ENCODE measurements at places on chromosomes 7 and 10. TPM values are rescaled to one million over a fixed set of nuclear protein-coding genes. Genes with fewer than 3 reads are reported as not detected.
A peak's percentile ranks its signal among the peaks of the same experiment; 100 is the strongest.

Gene NRCAM
- 38.2 TPM for total RNA-seq

Gene NCF1
- 6.8 TPM for total RNA-seq

Gene MALRD1
- total RNA-seq, result 2.3 TPM

Gene TMEM184A
- total RNA-seq, result 39.8 TPM

Gene PTPN20
- 3.1 TPM for total RNA-seq

Gene EEPD1
- 40.1 TPM for total RNA-seq

Gene CYCS
- 120 TPM for total RNA-seq

Gene C10orf90
- total RNA-seq, result 0.20 TPM

Gene LBX1
- total RNA-seq, result not detected

Gene INMT
- 18.8 TPM for total RNA-seq

DNA sequence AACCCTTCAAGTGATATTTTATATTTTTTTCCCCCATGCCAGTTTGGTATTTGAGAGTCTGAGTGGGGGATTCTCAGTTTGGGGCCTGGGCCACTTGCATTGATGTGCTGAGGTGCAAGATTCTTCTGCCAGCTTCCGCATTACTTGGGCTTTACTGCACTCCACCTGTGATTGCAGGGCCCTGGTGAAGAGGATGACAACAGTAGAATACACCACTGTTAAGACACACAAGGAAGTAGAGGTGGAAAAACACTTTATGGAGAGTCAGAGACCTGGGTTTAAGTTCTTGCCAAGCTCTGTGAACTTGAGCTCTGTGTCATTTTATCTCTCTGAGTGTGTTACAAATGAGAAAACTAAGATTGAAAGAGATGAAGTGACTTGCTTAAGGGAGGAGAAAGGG lies 209.4 kb downstream of the LRMDA start:
- no peak for DNase-seq

- no peak for DNase-seq
Measured at GRCh38 chr7:4714767-4715409, 32.8 kb downstream of the FOXK1 start.

- DNase-seq, result no peak
Measured at GRCh38 chr7:77975672-77976480, 177.3 kb downstream of the PHTF2 start.

DNA sequence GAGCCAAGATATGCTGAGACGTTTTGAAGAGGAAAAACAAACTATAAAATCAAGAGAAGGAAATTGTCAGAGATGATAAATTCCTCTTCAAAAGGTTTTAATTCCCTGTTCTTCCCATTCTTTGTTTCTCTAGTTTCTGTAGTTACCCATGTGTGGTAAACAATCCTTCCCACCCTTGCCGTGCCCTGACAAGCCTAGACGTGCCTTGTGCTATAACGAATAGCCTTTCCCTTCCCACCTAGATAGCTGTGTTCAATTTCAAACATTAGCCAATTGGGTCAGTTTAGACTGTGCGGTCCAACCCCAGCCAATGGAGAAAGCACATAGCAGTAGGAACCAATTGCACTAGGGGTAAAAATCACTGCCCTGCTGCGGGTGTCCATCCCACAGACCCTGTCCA lies 138.1 kb downstream of the RALA start:
- DNase-seq, result no peak

DNA sequence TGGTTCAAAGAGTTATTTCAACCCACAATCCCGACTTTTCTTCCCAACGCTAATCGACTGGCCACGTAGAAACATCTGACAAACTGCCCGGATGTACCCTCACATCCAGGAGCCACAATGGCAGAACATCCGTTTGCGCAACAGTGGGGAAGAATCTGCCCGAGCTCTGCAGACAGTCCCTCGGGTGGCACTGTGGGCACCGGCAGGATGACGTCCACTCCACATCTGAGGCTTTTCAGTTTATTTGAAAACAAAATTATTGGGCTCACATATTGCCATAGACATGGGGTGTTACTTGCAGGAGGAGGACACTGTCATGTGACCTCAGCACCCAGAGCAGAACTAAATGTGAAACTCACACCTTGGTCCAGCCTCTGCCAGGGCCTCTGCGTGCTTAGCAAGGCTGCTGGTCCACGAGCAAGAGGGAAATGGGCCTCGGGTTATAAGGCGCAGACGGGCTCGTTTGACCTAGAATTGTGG lies 84.1 kb downstream of the MKI67 start:
- no peak for DNase-seq

DNA sequence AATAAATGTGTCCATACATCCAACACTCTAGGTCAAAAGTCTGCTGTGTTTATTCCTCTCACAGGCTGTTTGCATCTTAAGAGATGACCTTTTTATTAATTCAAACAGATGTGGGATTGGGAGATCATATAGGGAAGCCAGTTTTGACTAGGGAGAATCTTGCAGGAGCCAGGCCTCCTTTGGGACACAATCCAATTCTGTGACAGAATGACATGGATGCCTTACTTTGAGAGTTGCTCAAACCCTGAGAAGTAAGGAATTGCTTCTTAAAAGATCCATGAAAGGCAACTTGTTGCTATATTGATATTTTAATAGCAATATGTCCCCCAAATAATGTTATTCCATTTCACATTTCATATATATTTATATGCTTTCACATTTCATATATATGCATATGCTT lies 53.5 kb upstream of the CACNB2 start:
- no peak for DNase-seq

GRCh38 chr10:30026080-30026479 lies 33.3 kb downstream of the JCAD start:
- DNase-seq, result no peak

GRCh38 chr7:64878684-64879083 lies 24.4 kb upstream of the ZNF273 start:
- peak; percentile 8 for DNase-seq

DNA sequence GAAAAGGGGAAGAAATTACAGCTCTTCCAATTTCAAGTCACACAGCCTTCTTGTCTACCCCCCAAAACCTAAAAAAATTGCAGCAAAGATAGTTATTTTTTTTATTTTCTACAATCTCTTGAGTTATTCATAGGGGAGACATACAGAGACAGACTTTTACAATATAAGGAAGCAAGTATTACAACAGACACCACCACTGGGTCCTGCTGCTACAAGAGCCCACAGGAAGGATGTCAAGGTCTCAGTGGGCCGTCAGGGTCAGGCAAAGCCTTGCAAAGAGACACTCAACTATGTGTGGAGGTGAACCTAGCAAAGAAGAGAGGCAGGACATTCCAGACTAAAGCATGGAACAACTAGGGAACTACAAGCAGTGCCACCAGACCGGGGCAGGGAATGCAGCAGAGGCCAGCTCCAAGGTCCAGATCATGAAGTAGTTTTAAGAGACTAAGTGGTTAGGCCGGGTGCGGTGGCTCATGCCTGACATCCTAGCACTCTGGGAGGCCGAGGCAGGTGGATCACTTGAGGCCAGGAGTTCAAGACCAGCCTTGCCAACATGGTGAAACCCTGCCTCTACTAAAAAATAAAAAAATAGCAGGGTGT lies 28.2 kb upstream of the ZCCHC24 start:
- DNase-seq, result no peak

GRCh38 chr10:33276282-33276923 lies 58.1 kb downstream of the NRP1 start:
- no peak for DNase-seq

DNA sequence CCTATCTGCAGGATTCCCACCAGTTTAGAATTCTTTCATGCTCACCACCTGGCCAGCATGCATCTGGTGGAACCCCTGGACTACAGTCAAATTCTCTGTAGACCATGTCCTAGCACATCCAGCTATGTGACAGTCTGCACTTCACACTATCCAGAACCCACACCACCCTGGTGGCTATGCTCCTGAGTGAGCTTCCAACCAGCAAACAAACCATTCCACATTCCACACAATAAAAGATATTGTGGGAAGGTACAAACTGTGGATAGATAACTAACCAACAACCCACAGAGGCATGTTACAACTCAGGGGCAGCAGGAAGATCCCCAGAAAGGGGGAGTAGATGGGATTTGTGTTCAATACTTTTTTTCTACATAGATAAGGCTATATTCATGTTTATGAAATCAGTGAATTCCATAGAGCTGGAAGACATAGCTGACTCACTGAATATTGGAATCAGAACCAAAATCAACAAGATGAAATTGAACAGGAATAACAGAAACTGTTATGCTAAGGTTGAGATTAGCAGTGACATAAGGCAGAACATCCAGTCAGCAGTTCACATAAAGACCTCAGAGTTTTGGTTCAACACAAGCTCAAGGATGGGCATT lies 72.5 kb downstream of the LRRC17 start:
- DNase-seq, result no peak

- DNase-seq, result no peak
Measured at GRCh38 chr7:51029131-51029530, 246.4 kb upstream of the GRB10 start.

GRCh38 chr10:845526-845925 lies 86.0 kb downstream of the LARP4B start:
- no peak for DNase-seq

- no peak for DNase-seq
Measured at GRCh38 chr7:115387137-115387536, 465.2 kb downstream of the MDFIC start.

GRCh38 chr10:17053513-17053912 lies 76.1 kb downstream of the CUBN start:
- DNase-seq, result no peak

DNA sequence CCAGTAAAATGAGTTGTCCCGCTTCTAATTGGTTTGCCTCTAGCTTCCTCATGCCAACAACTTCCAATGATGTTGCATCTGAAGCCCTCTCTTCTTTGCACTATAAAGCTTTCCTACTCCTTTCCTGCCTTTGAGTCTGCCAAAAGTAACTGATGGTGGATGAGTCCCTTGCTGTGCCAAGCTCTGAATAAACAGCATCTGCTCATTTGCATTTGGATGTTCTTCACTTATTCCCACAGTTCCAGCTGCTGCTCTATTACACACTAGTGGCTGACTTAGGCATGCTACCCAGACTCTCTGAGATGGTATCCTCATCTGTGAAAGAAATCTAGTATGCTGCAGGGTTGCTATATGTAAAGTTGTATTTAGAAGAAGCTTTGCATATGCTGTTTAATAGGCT lies 24.9 kb downstream of the SFR1 start:
- no peak for DNase-seq

- DNase-seq, result no peak
Measured at GRCh38 chr7:103501206-103501605, 55.2 kb upstream of the SLC26A5 start.

DNA sequence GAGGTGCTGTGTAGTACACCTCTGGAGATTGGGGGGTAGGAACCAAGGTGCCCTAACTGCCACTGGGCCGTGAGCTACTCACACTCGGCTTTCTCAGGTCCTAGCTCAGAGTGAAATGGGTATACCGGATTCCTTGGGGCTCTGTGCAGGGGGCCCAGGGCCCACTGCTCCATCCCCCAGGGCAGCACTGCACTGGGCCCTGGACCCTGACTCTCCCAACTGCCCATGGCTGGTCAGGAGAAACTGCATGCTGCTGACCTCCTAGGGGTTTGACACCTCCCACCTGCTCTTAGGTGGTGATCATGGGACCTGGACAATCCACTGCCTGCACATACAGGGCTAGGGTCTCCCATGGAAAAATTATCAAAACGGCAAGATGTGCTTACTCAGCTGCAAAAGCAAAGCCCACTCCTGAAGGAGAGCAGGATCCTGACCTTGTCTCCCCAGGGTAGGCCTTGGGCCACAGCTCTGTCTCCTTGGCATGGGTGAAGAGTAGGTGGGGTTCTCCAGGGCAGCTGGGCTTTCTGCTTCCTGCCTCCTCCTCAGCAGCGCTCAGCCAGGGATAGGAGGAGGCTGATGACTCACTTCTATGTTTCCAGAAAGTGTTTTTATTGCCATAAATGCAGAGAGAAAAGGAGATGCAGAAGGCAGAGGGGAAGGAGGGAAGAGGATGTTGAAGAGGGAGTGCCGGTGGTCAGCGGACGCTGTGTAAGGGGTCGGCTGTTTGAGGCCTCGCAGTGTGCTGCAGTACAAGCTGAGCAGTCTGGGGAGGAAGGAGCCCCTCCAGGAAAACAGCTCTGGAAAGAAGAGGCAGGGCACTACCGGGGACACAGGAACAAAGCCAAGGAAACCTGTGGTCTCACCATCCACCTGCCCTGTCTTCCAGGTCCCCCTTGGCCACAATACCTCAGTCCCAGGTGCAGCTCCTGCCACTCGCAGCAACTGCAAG lies 107.8 kb downstream of the ARHGAP22 start:
- no peak for DNase-seq

DNA sequence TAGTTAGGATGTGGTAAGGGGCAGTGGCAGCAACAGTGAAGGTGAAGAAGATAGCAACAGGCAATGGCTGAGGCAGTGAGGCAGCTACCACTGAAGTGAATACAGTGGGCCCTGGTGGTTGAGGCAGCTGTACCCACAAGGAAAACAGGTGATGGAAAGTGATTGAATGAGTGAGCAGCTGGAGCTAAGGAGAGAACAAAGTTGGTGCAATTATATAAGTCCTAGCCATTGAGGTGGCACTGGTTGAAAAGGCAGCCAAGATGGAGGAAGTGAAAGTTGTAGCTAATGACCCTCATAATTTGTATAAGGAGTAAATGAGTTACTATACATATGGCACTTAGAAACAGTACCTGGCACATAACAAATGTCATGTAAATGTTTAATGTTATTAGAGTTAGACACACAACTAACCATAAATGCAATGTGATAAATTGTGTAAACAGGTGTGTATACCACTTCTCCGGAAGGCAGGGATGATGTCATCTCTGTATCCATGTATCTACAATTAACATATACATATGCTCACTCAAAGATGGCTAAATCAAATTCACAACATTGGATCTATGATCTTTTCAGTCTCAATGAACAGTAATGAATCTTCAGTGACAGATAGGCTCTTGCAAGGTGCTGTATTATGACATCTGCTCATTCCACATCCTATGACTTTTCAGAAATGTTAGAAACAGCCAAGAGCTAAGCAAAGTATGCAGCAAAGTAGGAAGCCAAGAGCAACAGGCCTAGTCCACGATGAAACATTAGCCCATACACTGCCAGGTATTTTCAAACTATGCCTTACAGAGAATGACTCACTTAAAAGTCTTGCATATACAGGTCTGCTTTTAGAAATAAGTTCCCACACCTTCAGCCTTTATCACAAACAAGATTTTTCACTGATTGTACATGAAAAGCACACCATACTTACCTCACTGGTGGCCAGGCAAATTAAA lies 10.7 kb downstream of the XPNPEP1 start:
- no peak for DNase-seq

Measured in mucosa of gallbladder (tissue), 1 donor.